DMS53 (cell line): ENCODE measurements at places on chromosomes 1 and 21.

- peak; percentile 51 for DNase-seq
Measured at GRCh38 chr1:88698140-88698539, 14.1 kb downstream of the PKN2 start.

DNA sequence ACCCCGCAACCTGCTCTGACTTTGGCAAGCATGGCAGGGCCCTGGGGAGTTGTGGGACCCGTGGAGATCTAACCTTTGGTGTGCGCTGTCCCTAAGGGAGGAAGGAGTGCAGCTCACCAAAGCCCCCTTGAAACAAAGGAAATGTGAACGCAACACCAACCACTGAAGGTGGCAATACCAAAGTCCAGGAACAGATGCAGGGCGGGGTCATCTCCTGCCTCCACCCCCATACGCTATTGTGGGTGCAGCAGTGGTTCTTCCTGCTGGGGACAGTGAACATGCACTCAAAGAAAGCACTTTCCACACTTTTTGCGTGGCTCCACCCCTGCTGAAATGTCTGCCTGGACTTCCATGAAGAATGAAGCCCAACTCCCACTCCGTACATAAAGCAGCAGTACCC, 93.0 kb downstream of the UBE2U start:
- no peak for DNase-seq

DNA sequence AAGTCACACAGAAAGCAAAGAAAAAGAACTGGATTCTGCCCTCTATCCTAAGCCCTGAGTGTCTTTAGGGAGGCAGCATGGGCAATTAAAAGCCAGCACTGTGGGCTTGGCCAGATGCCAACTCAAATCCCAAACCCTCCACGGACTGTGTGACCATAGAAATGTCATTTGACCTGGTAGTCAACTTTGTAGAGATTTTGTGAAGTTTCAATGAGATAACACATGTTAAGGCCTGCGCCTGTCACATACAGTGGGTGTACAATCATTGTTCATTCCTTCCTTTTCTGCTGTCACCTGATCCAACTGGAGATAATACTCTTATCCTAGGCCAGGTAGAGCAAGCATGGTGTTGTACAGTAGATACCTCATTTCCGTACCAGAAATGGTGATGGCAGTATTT, 54.2 kb downstream of the TMEM53 start:
- DNase-seq: no peak

DNA sequence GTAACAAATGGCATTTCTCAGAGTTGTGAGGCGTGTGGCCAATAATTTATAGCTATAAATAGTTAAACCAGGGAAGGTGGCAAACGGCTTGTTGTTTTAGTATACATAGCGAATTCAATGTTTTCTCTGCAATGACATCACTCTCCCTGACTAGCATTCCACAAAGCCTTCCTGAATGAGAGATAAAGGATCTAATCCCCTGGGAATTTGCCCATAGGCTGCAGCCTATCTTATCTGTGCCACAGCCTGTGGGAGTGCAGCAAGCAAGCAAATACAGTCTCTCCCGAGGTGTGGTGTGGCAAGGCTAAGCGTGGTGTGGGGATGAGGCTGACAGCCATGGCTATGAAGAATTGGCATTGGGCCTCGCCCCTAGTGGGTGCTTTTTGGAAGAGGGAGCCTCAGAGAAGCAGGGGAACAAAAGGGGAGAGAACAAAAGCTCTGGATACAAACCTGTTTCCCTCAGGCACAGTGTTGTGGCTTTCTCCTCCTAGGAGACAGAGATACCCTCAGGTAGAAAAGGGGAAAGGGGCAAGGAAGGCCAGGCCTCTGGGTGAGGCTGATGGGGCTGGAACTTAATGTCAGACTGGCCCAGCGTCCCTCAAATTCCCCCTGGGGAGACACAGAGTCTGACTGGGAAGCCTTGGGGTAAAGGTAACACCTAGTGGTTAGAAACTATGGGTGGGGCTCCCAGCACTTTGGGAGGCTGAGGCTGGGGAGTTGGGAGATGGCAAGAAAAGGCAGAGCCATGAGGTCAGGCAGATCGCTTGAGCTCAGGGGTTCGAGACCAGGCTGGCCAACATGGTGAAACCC, 8.9 kb downstream of the TAGLN2 start:
- DNase-seq: peak; percentile 74

DNA sequence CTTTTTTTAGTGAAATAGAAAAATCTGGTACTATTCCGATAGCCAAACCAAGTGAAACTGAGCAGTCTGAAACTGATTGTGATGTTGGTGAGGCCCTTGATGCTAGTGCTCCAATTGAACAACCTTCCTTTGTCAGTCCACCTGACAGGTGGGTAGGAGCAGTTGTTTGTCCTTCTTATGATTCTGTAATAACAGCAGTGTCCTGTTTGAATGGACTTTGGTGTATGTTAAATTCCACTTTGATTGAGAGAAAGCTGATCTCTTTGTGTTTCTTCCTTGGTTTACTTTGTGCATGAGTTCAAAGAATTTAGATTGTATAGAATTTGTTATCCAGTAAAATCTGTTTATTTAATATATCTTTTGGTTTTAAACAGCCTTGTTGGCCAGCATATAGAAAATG, 24.3 kb downstream of the SUCO start:
- DNase-seq: no peak

- peak; percentile 50 for DNase-seq
Measured at GRCh38 chr1:187692799-187693198, 864.0 kb downstream of the PLA2G4A start.

GRCh38 chr1:17606826-17607440, 67.4 kb downstream of the ARHGEF10L start:
- DNase-seq: peak; percentile 83

GRCh38 chr1:51421964-51422363, 91.6 kb upstream of the TTC39A start:
- peak; percentile 66 for DNase-seq

DNA sequence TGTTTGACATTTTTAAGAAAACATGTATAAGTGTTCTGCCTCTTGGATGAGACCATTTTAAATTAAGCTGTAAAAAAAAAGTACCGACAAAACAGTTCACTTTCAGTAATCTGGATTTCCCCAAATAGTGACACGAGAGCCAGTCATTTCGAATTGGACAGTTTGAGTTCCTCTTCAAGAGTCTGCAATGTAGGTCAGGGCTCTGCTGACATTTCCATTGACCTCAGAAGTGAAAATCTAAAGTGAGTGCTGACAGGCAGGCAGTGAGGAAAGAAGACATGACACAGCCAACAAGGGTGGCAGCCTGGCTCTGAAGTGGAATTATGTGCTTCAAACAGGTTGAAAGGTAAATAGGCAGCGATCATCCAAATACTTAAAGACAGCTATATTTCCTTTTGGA, at the start of gene IL23R:
Gene IL23R, plus strand, starts transcription at position 259 of the 400 bp plus-strand sequence. CDS start 1,667 bp downstream, outside the sequence.
- peak; percentile 88 for DNase-seq

DNA sequence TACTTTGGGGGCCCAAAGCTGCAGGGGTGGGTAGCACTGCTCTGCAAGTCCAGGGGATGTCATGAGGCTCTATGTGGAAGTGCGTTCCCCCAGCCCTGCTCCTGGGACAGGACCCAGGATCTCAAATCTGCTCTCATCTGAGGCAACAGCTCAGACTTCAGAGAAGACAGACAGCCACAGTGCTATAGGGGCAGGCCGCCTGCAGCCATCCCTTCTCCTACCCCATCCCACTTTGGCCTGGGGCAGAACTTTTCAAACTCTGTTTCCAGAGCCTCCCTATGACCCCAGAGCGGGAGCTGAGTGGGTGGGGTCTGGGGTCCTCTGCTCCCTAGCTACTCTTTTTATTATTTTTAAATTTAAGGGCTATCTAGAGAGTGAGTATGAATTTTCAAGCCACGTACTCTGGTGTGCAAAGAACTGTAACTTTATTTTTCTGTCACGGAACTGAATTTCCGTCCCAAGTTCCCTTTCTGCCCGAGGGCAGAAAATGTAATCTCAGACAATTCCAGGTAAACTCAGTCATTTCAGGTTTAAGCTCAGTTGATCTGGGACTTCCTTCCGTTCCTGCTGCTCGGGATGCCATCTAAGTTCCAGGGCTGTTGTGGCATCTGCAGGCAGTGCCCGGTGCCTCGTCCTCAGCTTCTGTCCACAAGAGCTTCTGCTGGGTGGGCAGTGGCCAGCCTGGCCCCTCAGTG, 98.3 kb downstream of the ACTL8 start:
- DNase-seq: no peak

GRCh38 chr1:45530632-45531135, 9.0 kb upstream of the PRDX1 start:
- DNase-seq: no peak

DNA sequence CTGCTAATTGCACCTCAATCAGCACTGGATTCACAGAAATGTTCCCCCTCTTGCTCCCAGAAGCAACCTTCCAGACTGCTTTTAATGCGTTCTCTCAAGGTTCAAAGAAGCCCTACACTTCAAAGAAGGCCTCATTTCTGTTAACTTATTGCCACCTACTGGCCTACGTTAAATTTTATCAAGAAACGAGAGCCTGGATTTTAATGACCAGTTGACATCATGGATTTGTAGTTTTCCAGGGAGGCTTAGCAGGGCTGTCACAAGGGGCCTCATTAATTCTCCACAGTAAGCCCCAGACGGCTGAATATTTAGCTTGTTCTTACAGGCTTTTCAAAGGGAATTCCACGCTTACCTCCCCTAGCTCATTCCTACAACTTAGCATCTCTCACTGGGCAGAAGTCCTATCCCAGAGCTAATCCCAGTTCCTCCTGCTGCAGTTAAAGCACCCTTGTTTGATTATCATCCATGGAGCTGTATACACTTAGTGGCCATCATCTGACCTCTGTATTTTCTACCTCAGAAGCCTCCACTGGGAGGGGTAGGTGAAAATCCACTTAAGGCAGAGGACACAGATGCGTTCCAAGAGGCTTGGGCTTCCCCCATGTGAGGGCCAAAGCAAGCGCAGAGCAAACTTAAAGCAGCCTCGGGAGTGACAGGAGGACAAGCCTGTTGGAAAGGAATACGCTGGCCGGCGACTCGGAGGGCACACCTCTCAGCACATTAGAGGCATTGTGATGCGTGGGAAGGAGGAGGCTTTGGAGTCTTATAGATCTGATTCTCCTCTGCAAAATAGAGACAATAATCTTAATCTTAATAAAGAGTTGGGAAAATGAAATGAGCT, 32.2 kb upstream of the CYP4X1 start:
- peak; percentile 87 for DNase-seq

DNA sequence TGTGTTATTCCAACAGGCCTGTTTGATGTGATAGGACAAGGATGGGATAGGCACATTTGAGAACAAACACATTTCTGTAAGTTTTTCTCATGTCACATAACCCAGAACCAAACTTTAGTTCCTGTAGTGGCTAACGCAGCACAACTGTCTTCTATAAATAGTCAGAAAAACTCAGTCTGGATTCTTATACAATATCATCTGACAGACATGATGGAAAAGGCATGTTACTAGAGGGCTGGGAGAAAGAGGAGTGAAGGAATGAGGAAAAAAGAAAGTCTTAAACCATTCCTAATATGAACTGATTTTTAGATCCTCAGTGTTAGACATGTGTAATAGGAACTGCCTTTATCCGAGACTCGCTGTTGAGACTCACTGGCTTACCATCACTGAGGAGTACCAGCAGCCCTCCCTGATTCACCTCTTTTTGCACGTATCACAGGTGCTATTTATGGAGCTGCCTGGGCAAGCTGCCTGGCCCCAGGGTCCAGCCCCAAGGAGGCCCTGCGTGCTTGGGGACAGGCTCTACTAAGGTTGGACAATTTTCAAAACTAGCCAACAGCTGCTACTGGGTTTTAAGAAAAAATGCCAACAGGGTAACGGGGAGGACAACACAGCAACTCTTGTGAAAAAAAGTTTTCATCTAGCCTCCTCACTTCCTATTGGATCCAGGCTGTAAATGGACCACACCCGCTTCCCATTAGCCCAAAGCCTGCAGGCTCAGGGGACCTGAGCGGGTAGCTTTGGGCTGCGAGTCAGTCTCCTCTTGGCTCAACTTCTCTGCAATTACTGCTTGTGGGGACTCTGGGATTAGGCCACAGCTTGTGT, 30.7 kb upstream of the SERBP1 start:
- no peak for DNase-seq

DNA sequence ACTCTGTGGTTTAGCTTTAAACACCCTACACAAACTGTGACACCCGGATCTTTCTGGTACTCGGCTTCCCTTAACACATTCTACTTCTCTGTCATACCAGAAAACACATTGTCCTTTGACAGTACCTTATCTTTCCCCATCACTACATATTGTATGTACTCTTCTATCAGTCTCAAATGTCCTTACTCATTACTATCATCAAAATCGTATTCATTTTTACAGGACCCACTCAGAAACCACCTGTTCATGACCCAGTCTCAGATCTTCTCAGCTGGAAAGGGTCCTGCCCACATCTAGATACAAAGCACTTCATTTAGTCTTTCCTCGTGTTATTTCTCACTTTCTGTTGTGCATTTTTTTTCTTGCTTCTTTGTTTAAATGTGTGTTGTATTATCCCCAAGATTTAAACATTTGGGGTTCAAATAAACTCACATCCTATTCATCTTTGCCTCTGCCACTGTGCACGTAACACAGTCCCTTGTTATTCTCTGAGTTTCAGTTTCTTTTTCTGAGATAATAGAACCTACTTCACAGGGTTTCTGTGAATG, 27.7 kb downstream of the CD34 start:
- DNase-seq: no peak

GRCh38 chr1:232334811-232335210, 295.1 kb downstream of the SIPA1L2 start:
- DNase-seq: no peak

- no peak for DNase-seq
Measured at GRCh38 chr1:244365809-244366208, 85.9 kb downstream of the ADSS2 start.

- no peak for DNase-seq
Measured at GRCh38 chr1:6359216-6360116, 34.1 kb downstream of the ACOT7 start.

DNA sequence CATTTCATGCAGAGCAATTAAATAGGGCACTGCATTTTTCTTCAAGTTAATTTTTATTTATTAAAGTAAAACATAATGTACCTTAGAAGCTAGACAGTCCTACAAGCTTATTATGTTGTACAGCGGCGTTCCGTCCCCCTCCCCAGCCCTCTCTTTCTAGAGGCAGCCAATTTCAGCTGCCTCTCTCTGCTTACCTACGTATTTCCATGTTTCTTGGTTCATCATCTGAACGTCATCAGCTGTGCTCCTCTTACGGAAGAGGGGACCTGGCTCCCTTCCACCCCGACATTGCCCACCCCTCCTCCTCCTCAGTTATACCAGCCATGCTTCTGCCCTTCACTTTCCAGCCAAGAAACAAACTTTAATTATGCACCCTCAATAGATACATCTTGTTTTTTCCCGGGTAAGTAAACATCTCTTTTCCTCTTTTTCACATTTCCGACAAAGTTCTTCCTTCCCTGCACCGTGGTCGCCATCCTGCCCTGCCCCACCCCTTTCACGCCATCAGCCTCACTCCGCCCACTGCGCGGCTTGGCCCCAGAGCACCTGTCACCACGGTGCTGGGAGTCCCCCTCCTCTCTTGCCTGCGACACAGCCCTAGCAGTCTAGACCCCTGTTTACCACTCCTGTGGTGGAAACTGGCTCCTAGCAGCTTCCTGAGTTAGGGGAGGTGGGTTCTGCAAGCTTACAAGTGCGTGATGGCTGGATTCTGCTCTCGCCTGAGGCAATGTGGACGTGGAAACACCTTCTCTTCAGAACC, 57.9 kb downstream of the SLC37A1 start:
- no peak for DNase-seq
